ENCODE measurements at places on chromosomes 6 and 20. TPM values are rescaled to one million over a fixed set of nuclear protein-coding genes. Genes with fewer than 3 reads are reported as not detected.

DNA sequence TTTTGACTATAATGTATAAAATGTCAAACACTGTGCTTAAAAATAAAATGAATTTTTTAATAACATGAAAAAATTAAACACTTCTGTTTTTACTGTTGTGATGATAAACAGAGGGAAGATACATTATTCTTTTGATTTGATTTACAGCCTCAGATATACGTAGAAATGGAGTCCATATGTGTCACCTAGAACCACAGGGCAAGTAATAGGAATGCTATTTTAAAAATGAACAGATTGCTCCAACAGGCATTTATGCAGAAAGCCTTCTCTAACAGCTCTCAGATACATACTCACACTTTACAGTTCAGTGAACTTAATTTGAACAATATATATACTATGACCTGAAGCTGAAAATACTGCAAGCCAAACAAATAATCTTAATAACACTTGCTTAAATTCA, 1551.0 kb downstream of the GRIK2 start:
- DNase-seq, result no peak
- no peaks in the 10 kb centered on the region for H3K27me3 ChIP-seq
- H3K4me3 ChIP-seq, result no peak overlapping the region

GRCh38 chr6:74115674-74116073, 419.7 kb downstream of the CD109 start:
- H3K36me3 ChIP-seq, result no peaks in the 10 kb centered on the region
- H3K27me3 ChIP-seq, result no peaks in the 10 kb centered on the region
- DNase-seq, result no peak

GRCh38 chr20:10259166-10259565, 40.5 kb downstream of the SNAP25 start:
- no peak overlapping the region for H3K27ac ChIP-seq
- no peak overlapping the region for H3K4me3 ChIP-seq
- no peaks in the 10 kb centered on the region for H3K27me3 ChIP-seq

TAGAP gene
- total RNA-seq, result 110 TPM
